Fibroblast of mammary gland (primary cell): ENCODE measurements at places on chromosomes 2 and 18.
A peak's percentile ranks its signal among the peaks of the same experiment; 100 is the strongest.

GRCh38 chr2:129812071-129812470 lies 167.4 kb upstream of the RAB6C start:
- no peak for DNase-seq

DNA sequence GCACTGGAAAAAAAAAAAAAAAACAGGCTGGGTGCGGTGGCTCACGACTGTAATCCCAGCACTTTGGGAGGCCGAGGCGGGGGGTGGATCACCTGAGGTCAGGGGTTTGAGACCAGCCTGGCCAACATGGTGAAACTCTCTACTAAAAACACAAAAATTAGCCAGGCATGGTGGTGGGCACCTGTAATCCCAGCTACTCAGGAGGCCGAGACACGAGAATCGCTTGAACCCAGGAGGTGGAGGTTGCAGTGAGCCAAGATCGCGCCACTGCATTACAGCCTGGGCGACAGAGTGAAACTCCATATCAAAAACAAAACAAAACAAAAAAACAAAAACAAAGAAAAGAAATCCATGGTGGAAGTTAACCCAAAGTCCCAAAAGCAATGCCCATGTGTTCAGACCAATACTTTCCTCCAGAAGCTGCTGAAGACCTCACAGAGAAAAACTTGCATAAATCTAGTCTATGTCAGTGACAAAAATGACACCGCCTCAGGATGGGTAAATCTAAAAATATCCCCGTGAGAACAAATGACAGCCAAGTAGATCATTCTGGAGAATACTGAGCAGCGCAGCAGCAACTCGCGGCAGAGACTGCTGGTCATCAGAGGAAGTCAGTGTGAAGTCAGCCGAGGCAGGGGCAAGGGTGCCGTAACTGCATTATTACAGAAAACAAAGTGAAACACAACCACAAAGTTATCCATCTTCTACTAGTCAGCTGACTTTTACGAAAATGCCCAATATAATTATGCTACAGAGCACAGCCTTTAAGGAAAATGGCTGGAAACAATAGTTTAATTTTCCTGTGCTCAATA lies 41.0 kb downstream of the LPIN2 start:
- peak; percentile 51 for DNase-seq

- no peak for DNase-seq
Observed at GRCh38 chr2:12020833-12021469, 274.5 kb downstream of the LPIN1 start.

DNA sequence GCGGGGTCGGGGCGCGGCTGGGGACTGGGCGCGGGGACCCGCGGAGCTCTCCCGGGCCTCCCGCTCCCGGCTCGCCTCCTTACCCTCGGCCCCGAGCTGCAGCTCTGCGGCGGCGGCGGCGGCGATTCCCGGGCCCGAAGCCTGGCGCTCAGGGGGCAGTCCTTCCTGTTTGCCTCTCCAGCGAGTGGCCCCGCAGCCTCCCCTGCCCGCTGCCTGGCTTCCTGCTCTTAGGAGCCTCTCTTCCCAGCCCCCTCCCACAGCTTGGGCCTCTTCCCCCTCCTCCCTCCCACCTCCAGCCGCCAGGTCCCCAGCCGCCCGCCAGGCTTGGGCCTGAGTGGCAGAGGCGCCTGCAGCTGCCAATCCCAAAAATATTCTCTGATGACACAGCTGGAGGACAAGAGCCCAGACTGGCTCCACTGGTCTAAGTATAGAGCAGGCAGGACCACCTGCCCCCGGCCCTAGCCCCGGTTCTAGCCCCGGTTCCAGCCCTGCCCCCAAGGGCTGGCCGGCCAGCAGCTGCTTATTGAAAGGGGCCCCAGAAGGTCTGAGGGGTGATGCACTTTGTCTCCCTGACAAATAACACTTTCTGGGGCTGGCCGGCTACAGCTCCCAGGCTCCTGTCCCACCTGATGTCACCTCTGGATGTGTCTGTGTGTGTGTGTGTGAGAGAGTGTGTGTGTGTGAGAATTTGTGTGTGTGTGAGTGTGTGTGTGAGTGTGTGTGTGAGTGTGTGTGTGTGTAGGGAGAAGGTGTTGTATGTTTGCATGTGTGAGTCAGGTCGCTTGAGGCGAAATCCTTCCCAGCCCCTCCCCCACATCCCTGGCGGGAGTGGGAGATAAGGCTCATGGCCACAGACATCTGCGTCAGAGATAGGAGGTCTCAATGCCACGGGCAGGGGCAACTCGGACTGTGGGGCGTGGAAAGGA lies at the start of gene OBSL1:
Gene OBSL1 (minus strand): TSS at position 229 of the 926 bp plus-strand sequence. CDS start 307 bp downstream, outside the sequence.
- peak; percentile 51 for DNase-seq

DNA sequence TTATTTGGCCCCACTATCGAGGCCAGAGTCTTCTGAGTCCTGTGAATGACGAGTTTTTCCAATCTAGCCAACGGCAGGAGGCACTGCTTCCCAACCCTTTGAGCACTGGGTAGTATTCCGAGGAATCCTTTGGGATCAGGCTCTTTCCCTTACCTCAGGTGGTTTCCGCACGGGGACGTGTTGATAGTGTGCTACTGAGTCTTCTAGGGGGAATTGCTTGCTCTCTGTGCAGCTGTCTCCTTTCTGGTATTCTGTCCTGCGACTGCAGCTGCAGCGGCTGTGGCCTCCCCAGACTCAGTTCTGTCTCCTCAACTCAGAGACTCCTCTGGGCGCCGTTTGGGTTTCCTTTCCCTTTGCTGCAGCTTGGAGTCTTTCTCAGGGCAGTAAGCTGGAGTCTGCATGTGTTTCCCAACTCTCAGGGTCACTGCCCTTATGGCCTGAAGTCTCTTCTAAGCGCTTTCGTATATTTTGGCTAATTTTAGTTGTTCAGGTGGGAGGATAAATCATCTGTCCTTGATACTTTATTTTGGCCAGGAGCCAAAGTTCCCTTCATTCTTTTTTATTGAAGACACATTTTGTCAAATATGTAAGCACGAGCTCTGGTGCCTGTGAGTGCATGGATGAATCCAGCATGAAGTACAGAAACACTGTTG lies 118.4 kb downstream of the MAP4K4 start:
- peak; percentile 73 for DNase-seq

DNA sequence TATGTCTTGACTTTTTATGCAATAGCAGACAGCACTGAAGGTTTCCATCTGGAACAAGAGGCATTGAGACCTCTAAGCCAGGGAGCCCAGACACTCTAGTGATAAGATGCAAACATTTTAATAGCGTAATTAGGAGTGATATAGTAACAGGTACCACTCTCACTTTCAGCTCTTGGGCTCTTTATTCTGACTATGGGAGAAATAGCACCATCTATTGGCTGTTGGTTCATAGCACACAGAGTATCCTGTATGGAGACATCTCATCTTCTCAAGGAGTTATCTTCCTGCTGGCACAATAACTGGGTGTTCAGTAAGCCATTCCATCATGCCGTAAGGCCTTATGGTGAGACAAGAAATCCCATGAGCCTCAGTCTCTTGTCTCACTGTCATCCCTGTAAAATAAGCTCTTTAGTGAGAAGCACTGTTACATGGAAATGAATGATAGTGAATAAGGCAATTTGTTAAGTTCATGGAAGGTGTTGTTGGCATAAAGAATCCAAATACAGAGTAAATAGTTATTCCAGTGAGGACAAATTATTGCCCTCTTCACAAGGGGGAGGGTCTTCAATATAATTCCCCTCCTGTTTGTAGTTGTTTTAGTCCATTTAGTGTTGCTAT lies 48.3 kb downstream of the THUMPD2 start:
- peak; percentile 42 for DNase-seq
